Activated CD4-positive, alpha-beta T cell treated with anti-CD3 and anti-CD28 coated beads, Interleukin-2, amount 50 U/mL, for 16 hours (primary cell): ENCODE measurements at places on chromosomes 16 and 17.

DNA sequence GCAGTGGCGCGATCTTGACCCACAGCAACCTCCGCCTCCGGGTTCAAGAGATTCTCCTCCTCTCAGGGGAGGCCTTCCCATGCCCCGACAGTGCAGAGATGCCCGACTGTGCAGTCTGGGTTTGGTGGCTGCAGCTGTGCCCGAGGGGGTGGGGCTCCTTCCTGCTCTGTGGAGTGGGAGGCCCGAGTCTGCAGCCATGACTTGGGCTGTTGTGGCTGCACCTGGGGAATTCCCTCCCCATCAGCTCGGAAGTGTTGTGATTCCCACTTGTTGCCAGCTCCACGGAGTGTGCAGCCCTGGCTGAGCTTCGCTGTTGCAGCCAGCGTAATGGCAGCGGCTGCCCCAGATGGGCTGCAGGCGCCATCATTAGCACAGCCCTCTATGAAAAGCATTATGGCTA is 66.4 kb upstream of the SMIM36 start:
- DNase-seq = peak; percentile 37

- DNase-seq = peak; percentile 3
These were observed 688 bp downstream of the CA10 start for GRCh38 chr17:52157603-52158449.

DNA sequence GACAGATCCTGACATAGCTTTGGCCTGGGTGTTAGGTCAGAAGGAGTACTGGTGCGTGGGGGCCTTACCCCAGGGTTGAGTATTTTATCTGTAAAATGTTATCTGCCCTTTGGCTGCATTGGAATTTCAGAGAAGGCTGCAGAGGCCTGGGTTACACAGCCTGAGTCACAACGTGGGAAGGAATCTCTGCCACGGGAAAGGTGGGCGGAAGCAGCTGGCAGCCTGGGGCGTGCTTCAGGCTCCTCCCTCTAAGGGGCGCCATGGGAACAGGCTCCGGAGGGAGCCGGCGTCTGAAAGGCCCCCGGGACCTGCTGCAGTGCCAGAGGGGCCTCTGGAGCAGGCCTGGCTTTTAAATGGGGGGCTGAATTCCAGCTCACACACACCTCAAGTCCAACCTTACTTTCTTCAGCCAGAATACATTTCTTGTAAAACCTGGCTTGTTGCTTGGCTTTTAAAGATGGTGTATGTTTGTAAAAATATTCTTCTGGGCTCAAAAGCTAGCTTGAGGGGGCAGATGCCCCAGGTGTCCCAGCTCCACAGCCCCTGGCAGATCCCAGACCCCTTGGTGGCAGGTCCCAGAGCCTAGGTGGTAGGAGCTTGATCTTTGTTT is 142.2 kb downstream of the RAB11FIP4 start:
- no peak for DNase-seq

- DNase-seq = no peak
These were observed 74.7 kb downstream of the RPA1 start for GRCh38 chr17:1904273-1905182.

- DNase-seq = no peak
These were observed 7.1 kb upstream of the BAHCC1 start for GRCh38 chr17:81388091-81388611.

GRCh38 chr17:40447806-40448205 is 4.6 kb downstream of the IGFBP4 start:
- no peak for DNase-seq

DNA sequence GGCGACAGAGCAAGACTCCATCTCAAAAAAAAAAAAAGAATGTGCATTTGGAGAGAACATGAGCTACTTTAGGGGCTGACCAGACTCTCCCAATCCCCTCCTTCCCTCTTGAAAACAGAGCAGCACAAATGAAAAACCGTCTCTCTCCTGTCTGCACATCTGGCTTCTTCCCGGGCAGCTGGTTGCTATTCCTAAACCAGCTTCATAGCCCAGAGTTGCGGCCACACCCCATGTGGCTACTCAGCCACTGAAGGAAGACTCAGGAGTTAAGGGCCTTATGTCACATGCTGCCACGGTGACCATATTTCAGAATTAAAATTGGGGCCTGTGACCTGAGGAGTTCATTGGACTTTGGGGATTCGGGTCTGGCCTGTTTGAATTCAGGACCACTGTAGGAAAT is 48.3 kb downstream of the KATNIP start:
- no peak for DNase-seq

- DNase-seq = peak; percentile 58
These were observed at the start of gene MAP3K14 for GRCh38 chr17:45316434-45317110. MAP3K14 (minus strand) TSS chr17:45317020; CDS start chr17:45290745, 26,275 bp downstream.

GRCh38 chr17:42577140-42577531 is 393 bp downstream of the PSMC3IP start:
- no peak for DNase-seq

DNA sequence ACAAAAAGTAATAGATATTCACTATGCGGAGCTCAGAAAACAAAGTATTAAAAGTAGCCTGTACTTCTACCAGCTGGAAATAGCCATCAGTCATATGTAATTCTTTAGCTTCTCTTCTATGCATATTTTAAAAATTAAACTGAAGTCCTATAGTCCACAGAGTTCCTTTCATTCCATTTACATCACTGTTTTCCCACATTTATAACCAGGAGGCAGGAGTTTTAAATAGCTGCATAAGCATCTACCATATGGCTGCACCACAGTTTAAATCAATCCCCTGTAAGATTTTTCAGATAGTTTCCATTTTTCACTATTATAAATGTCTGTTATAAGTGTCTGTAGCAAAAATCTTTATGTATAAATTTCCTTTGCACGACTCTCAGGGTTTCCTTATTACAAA is 45.1 kb downstream of the ZFHX3 start:
- DNase-seq = no peak

DNA sequence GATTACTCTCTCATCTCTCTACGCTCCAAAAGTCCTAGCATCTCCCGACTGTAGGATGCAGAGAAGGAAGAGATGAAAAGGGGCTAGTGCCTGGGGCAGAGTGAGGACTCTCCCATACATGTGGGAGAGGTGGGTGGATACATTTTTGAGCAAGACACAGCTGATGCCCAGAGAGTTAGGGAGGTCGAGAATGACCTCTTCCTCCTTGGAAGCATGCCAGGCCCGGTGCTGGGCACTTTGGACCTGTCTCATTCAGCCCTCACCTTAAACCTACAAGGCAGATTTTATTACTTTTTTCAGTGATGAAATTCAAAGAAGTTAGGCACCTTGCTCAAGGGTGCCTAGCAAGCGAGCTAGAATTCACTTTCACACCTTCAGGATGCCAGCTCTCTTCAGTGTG is 38.2 kb downstream of the WSCD1 start:
- no peak for DNase-seq

GRCh38 chr16:87602001-87602775 is at the start of gene JPH3:
JPH3 (plus strand) TSS chr16:87602508; CDS start chr16:87603147, 639 bp downstream.
- no peak for DNase-seq

DNA sequence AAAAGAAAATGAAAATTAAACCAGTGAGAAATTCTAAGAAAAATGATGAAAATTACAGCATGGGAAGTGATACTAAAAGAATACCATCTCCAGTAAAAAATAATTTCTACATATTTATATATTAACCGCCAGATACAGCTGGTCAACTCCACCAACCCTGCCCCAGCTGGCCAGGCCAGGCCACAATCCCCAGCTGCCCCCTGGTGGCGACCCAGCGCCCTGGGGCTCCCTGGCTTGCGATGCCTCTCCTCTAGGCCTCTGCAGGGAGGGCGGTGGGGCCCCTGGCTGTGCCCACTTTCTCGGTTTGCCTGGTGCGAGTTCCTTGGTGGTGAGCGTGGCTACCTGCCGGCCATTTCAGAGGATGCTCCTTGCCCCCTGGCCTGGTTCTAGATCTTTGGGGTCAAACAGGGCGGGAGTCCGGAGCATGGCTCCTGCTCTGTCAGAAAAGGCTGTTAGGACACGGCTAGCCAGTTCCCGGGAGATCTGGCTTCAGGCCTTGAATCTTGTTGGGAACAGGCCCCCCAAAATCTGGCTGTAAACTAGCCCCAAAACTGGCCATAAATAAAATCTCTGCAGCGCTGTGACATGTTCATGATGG is 14.5 kb downstream of the GLIS2 start:
- peak; percentile 61 for DNase-seq

DNA sequence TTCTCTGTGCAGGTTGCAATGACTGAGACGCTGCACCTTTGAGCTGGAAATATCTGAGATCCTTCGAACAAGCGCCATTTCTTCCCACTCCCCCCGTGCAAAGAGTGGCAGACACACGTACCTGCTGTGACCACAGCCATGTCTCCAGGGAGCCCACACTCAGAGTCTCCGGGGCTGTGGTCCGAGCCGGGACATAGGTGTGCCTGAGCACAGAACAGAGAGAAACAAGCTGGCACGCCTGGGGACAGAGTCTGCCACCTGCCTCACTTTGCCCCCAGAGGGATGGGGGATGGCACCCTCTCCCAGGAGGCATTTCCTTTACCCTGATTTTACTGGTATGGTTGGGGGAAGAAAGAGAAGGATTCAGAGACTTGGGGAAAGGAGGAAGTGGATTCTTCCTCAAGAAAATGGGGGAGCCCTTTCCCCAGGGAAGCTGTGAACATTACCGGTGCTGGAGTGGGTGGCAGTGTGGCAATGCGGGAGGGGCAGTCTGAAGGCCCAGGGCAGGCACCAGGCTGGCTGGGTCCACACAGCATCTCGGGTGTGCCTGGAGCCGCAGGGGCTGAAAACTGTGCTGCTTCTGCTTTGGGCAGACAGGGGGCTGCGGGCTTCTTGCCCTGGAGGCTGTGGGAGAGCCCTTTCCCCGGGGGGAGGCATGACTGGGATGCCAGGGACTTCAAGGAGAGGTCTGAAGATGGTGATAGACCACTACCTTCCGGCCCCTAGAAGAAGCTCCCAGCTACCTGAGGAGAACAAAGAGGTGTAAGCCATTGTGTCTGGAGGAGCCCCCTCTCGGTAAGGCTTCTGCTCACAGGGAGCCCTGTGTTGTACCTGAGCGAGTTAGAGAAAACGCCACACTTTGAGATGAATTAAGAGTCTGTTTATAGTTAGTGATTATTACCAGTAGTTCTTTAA is 6.6 kb upstream of the PIK3R6 start:
- no peak for DNase-seq

- no peak for DNase-seq
These were observed 151.9 kb upstream of the GSE1 start for GRCh38 chr16:85461022-85461813.

DNA sequence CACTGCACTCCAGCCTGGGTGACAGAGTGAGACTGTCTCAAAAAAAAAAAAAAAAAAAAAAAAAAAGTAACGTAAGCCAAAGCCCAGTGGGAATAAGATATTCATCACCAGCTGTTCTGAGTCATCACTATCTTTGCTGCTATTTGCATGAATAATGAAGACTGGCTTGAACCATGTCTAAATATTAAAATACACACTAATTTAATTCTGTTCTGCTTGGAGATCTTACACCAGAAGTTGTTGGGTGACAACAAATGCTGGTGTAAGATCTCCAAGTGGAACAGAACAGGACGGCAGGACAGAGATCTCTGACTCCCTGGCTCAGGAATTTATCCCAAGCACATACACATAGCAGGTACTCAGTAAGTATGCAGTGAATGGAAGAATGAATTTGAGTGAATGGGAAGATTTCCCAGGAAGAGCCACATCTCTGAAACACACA is 19.6 kb downstream of the DNAH17 start:
- no peak for DNase-seq

DNA sequence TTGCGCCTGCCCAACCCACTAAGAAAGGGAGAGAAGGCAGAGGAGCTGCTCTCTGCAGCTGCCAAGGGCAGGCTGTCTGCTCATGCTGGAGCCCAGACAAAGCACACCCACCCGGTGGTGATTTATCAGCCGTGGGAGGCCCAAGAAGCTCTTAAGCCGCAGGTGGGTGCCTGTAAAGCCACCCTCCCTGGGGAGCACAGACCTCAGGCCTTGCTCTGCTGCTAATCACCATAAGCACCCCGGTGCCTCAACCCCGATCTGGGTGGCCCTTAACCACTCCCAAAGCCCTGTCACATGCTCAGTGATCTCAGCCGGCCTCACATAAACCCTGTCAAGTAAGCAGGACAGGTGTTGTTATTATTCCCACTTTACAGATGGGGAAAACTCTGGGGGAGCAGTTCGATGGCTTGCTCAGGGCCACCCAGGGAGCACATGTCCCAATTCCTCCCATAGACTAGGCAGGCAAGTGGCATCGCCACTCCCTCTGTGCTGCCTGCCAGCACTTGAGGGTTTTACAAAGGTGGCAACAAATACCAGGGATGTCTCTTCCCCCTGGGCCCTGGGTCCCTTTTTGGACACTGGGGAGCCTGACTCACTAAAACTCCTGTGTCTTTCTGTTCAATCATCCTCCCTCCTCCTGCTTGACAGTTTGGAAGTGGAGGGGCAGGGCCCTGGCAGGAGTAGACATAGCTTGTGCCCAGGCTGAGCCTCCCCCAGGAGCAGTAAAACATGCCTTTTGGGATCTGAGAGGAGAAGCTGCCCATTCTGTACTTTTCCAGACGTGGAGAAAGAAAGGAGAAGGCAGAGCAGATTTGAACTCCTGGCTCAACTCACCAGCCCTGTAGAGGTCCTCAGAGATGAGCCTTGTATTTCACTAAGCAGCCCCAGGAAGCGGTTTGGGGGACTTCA is 299.3 kb downstream of the SOX9 start:
- DNase-seq = no peak

DNA sequence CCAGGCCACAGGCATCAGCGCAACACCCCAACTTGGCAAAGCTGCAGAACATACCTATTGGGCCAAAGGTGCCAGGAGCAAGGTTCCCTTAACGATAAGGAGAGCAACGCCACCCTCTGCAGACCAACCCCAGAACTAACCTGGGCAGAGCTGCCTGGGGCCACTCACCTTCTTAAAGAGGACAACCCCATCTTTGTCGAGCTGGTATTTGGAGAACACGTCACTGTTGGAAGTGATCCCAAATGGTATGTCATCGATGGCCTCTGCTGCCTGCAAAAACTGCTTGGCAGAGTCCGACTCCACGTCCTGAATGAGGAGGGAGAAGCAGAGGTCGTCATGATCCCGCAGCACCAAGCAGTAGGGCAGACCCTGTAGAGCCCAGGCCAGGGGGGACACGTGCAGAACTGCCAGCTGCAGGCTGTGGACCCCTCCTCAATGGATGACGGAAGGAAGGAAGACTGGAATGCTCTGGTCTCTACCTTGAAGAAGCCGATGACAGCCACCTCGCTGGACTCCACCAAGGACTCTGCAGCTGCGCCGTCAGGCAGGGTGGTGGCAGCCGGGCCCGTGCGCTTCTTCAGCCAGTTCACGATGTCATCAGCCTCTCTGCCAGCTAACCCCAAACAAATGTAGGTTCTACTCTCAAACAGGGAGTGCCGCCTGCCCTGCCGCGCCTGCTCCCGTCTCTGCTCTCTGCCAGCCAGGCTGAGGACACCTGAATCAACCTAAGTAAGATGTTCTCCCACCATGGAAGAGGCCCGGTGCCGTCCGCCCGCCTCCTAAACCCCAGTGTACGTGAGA is 5.2 kb downstream of the P4HB start:
- DNase-seq = no peak

- no peak for DNase-seq
These were observed 7.9 kb upstream of the RNF222 start for GRCh38 chr17:8405499-8406016.
